Mesothelial cell of epicardium (in vitro differentiated cells): ENCODE measurements at places on chromosomes 4 and X. TPM values are rescaled to one million over a fixed set of nuclear protein-coding genes. Genes with fewer than 3 reads are reported as not detected.

ADGRG4 gene
- total RNA-seq, result not detected in 3 replicates

TSPAN6 gene
- total RNA-seq, result 92.8 to 99.0 TPM (median 93.2 TPM) in 3 replicates

SLC2A9 gene
- 4.8 to 5.1 TPM (median 5.0 TPM) in 3 replicates for total RNA-seq

STBD1 gene
- 1.7 to 2.2 TPM (median 2.0 TPM) in 3 replicates for total RNA-seq

- peaks cover 2% of the 10 kb centered on the region for H3K36me3 ChIP-seq
- no peaks in the 10 kb centered on the region for H3K4me1 ChIP-seq
- no peak overlapping the region for H3K4me3 ChIP-seq
- no peaks in the 10 kb centered on the region for H3K27me3 ChIP-seq
- no peak overlapping the region for H3K27ac ChIP-seq
These were observed 36.7 kb downstream of the KLF8 start for GRCh38 chrX:56268888-56269287.

- DNase-seq, result no peak
- H3K36me3 ChIP-seq, result no peaks in the 10 kb centered on the region
- H3K4me1 ChIP-seq, result no peaks in the 10 kb centered on the region
- H3K27ac ChIP-seq, result no peak within 1 kb of the TSS
These were observed at the start of gene UGT2B7 for GRCh38 chr4:69096111-69096656. UGT2B7 (plus strand) TSS chr4:69096474; CDS start chr4:69096521, 47 bp downstream.

- H3K27ac ChIP-seq, result no peak overlapping the region
- no peak for DNase-seq
- H3K27me3 ChIP-seq, result no peaks in the 10 kb centered on the region
- H3K4me3 ChIP-seq, result no peak overlapping the region
- peaks cover 35% of the 10 kb centered on the region for H3K4me1 ChIP-seq
These were observed 1.9 kb upstream of the FRYL start for GRCh38 chr4:48781968-48782367.

GRCh38 chrX:138946926-138947325, 235.4 kb upstream of the FGF13 start:
- no peak overlapping the region for H3K4me3 ChIP-seq
- no peak for DNase-seq
- no peaks in the 10 kb centered on the region for H3K36me3 ChIP-seq
- H3K27me3 ChIP-seq, result no peaks in the 10 kb centered on the region
- no peak overlapping the region for H3K27ac ChIP-seq

GRCh38 chr4:116122124-116122523, 963.3 kb downstream of the TRAM1L1 start:
- H3K27me3 ChIP-seq, result no peaks in the 10 kb centered on the region
- peaks cover 4% of the 10 kb centered on the region for H3K4me1 ChIP-seq
- H3K4me3 ChIP-seq, result no peak overlapping the region
- no peak overlapping the region for H3K27ac ChIP-seq

DNA sequence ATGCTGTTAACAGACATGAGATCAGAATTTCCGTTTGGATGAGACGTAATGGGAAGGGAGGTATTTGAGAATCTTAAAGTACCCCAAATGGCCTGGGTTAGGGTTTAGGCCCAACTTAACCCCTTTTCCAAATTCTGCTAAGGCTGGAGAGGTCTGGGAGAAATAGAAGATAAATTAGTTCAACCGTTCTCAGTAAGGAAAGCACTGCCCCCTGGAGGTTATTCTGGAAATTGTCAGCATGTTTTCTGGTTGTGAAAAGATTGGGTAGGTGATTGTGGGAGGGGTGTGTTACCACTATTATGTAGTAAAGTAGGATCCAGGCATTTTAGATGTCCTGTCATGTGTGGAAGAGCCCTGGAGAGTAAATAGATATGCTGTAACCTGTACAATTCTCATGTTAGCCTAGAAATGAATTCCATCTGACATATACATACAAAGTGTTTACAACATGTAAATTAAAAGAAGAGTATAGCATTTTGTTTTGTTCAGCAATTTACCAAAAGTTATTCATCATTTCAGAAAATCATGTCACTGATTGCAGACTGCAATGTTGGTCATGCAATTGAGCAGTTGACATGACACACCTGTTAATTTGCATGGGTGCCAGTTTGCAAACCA, 26.8 kb upstream of the GRXCR1 start:
- H3K27ac ChIP-seq, result no peak overlapping the region
- DNase-seq, result no peak
- H3K4me3 ChIP-seq, result no peak overlapping the region
- H3K27me3 ChIP-seq, result peaks cover 15% of the 10 kb centered on the region
- no peaks in the 10 kb centered on the region for H3K36me3 ChIP-seq

DNA sequence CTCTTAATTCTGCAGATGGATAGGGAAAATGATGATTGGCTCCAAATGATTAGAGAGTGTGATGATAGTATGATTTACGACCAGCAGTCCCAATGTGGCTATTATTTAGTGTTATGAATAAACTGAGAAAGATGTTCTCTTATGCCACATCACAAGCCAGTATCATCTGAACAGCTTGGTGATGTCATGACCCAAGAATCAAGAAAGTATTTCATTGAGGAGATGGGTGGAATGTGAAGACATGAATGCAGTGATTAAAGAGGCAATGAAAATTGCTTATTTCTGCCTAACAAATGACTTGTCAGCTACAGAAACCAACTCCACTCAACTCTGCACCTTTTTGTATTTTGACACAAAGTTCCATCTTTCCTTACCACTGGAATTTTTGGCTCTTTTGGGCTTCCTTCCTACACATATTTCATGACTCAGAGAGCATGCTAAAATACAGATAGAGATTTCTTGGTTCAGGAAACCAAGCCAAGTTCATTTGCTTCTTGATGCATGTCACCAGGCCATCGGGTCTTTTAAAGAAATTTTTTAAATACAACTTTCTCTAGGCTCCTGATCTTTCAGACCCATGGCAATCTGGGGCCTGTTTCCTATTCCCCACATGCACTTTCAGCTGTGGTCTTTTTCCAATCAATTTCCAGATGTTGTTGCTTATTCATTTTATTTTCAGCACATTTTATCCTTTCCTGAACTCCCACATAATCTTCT, 174.2 kb downstream of the HHIP start:
- no peaks in the 10 kb centered on the region for H3K27me3 ChIP-seq
- peaks cover 6% of the 10 kb centered on the region for H3K4me1 ChIP-seq
- H3K4me3 ChIP-seq, result no peak overlapping the region
- H3K27ac ChIP-seq, result no peak overlapping the region
- no peak for DNase-seq
